ENCODE measurements at places on chromosomes 12 and 14.

DNA sequence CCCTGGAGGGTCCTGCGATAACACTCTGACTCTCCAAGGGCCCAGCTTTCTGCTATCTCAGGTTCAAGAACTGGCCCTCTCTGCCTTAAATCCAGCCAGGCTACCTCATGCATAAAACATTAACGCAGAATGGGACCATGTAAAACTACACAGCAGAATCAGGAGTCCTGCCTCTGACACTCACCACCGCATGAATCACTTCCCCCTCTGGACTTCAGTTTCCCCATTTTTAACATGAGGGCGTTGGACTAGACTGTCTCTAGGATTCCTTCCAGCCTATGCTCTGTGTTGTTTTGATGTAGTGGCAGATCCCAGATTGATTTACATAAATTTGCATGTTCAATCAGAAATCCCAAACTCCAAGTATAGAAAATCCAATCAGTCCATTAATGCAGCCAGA lies 3.3 kb downstream of the NCKAP5L start:
- DNase-seq = peak; percentile 49

DNA sequence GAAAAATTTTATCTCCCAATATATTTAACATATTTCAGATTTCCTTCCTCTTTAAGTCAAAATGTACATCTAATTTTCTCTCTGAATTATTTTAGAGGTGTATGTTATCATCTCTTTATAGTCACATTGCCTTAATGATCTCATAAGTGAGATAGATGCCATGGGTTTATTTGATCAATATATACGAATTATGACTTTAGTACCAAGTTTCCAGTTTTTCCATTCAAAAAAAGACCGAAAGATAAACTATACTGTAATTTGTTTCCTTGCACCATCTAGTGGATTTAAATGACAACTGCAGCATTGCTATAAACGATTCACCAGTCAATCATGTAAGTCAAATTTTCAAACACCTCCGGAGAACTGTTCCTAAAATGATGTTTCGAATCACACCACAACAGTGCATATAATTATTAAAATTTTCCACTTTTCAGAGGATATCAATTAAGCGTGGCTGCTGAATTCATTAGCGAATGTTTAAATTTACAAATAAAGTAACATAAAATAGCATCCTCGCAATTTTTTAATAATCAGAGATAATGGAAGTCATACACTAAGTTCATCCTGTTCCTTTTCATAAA lies 419 bp upstream of the ATXN7L3B start:
- peak; percentile 68 for DNase-seq

GRCh38 chr14:63438065-63438757 lies 105.0 kb downstream of the PPP2R5E start:
- peak; percentile 97 for DNase-seq

DNA sequence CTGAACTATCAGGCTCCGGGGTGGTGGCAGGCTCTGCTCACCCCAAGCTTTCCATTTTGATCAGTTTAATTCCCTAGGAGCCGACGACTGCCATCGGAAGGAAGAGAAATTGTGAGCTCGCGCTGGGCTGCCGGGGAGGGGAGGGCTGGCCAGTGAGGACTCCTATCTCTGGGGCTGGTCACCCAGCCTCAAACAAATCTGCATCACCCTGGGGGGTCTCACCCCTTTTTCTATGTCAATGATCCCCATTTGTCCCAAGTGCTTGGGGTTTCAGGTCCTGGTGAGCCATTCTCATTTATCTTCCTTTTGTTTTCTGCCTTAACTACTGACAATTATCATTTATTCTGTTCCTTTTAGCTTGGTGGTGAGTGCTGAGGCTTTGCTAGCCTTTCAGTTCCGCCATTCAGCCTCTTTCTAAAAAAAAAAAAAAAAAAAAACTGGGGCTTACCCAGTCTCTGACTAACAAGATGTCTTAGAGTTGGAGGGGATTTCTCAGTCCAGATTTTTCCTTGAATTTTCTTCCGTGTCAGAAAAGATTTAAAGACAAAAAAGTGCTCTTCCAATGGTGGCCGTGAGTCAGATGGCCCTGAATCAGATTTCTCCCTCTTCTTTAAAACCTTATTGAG lies 22.8 kb upstream of the USP44 start:
- DNase-seq = no peak

DNA sequence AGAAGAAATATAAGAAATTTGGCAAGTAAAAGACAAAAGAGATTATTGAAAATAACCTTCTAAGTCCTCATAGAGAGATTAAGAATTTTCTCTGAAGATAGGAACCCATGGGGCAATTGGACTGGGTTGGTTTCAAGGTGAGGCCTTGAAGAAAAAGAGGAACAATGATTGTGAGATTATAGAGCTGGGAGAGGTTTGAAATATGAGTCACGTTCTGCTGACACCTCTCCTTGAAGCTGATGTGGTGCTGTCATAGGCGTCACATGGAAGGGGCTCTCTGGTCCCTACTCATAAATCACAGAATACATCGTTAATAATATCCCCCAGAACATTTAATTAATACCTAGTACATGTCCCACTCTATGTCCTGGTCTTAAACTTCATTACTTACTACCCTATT lies 227.6 kb upstream of the PDE3A start:
- no peak for DNase-seq

- no peak for DNase-seq
Observed at GRCh38 chr14:67444395-67444794, 32.4 kb upstream of the PLEK2 start.
